Posterior vena cava (tissue), 2 donors: ENCODE measurements at places on chromosomes 6 and 20. TPM values are rescaled to one million over a fixed set of nuclear protein-coding genes. Genes with fewer than 3 reads are reported as not detected.

DNA sequence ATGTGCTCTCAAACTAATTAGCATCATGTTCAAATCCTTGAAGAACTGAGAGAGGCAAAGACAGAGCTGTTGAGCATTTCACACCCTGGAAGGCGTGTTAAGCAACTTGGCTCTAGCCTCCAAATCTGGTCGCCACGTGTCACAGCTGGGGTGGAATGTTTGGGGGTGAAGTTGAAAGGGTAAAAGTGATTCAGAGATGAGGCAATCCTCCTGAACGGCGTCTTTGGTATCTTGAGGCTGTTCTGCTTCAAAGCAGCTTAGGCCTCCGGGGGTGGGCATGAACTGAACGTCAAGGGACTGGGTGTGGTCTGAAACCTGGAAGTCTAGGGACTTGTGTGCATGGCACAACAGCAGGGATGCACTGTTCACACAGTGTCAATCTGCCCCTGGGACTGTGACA lies 62.3 kb downstream of the TRAM2 start:
- peak; percentile 92 for DNase-seq

DNA sequence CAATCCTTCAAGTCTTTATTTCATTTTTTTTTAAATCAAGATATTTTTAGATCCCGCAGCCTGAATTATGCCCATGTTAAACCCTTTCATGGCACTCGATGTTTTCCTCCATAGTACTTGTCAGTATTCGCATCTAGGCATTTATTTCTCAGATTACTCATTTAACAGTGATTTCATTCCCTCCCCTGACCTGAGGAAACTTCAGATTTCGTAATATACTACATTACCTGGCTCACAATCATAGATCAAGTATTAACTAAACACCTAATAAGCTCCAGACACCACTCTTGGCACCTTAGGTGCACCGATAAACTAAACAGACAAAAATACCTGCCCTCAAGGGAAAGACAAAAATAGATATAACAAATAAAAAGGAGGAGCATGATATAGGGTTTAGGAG lies 413.2 kb upstream of the GJE1 start:
- DNase-seq: no peak

- peak; percentile 79 for DNase-seq
These were observed 25.3 kb downstream of the BFSP1 start for GRCh38 chr20:17505636-17506517.

- peak; percentile 85 for DNase-seq
These were observed 289 bp downstream of the FOXP4 start for GRCh38 chr6:41546475-41546865.

DNA sequence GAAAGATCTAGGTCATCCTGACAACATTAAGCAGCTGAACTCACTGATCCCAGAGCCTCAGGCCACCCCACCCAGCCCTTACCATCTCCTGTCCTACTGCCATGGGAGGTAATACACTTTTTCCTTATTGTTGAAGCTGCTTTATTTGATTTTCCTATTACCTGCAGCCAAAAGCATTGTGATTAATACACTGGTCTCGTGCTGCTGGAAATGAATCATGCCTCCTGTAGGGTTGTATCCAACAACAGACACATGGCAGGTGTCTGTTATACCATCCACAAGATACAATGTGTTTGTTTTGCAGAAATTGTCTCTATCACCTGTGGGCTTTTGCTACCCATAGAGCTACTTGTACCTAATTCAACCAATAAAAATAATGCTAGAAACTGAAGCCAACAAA lies 34.2 kb downstream of the MYLIP start:
- DNase-seq: no peak

- DNase-seq: no peak
These were observed 238.6 kb upstream of the PMEPA1 start for GRCh38 chr20:57948180-57948955.

- DNase-seq: no peak
These were observed 174.6 kb downstream of the GMPR start for GRCh38 chr6:16412982-16413381.

DNA sequence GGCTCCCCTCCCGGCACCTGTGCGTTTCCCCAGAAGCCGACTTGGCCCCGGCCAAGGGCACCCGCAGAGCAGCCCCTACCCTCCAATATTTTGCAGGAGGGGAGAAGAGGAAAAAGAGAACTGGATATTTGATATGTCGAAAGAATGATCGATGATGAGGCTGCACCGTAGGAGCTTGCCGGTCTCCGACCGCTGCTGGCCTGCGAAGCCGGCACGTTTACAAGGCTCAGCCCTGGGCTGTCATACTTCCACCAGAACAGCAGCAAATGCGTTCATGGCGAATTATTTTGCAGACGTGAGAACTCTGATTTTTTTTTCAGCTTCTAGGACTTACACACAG lies 296.7 kb downstream of the TFAP2C start:
- no peak for DNase-seq

DNA sequence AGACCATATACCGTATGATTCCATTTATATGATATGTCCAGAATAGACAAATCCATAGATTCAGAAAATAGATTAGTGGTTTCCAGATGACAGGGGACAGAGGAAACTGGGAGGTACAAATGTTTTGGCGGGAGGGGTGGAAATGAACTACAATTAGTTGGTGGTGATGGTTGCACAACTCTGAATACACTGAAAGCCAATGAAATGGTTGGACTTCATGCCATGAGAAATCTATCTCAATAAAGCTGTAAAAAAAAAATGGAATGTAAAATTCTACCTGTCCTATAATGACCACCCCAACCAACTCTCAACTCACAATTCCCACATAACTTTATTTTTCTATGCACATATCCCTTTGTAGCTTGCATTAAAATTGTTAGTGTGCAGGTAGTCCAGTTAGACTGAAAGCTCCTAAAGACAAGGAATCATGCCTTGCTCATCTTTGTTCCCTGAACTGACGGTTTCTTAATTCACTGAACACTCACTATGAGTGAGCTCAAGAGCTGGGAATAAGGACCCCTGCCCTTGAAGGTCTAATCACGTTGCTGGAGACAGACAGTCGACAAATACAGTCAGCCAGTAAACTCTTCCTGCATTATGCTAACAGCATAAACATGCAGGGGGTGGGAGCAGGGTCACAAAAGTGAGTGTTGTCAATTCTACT lies 1.4 kb downstream of the DCDC2 start:
- DNase-seq: no peak

- no peak for DNase-seq
These were observed 992 bp downstream of the ZSCAN16 start for GRCh38 chr6:28125401-28125800.

GRCh38 chr20:14715400-14715799 lies 378.0 kb upstream of the FLRT3 start:
- DNase-seq: no peak

GRCh38 chr6:142728910-142729481 lies 216.0 kb downstream of the HIVEP2 start:
- no peak for DNase-seq

DNA sequence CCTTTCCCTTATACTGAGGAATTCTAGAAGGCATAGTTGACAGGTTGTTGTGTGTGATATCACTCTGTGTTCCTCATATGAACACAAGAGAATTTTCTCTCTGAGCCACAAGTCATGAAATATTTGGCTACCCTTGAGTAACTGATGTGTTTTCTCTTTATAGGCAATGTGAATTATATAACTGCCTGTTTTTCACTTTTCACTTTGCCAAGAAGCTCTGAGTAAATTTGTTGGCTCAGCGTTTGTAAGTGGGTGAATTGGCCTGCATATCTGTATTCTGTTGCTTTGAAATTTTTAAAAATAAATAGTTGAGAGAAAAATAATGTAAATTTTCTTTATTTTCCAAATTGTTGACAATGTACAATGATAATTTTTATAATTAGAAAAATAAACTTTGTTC lies 5.2 kb upstream of the BTBD9 start:
- no peak for DNase-seq

- no peak for DNase-seq
These were observed 47.3 kb downstream of the EPB41L2 start for GRCh38 chr6:131015630-131016263.

DNA sequence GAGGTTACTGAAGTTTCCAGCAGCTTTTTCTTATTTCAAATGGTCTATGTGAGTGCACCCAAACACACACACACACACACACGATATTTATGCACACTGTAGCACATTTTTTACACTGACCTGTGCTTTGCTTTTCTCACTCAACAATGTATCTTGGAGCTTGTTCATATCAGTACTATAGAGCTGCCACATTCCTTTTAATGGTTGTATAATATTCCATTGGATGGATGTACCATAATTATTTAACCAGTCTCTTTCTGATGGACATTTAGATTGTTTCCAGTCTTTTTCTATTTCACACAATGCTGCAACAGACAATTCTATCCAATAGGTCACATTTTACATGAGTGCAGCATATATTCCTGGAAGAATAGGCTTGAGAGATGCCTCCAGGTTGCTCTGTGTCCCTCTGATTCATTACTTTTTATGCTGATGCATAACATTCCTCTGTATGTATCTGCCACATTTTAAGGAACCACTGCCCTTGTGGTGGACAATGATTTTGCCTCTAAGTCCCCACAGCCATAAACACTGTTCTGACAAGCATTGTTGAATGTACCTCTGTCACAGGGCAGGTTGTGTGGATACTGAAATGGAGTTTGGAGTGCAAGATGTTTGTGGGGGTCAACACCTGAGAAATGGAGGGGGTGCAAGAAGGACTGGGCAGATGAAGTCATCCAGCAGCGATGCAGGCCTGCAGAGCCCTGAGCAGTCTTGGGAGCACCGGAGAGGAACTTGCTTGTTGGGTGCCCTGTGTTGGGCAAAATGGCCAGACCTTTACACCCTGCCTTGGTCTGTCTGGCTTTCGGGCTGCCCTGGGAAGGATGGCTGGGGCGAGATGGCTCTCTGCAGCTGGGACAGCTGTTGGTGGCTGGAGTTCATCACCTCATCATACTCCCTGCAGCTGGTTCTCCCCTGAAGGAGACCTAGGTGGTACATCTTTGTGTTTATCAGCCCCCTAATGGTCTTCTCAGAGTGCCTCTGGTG lies 13.6 kb downstream of the CEBPB start:
- DNase-seq: no peak

DNA sequence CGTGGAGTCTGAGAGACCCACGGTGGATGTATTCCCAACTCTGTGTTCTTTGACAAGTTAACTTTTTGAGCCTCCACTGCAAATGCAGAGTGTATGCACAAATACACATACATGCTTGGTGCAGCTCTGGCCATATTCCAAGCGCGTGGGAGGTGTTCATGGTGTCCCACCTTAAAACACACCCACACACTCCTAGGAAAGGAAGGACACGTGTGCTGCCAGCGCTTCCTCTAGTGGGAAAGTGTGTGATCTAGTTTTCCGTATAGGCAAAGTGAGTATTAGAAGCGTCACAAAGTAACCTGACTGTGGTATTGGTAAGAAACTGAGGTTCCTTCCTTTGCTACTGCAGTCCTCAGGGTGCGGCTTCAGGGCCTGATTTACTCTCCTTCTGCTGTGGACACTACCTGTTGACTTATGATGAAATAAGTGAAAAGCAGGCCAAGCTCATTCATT lies 36.0 kb upstream of the MPC1 start:
- no peak for DNase-seq

- no peak for DNase-seq
These were observed 32.6 kb downstream of the MDFI start for GRCh38 chr6:41670703-41671360.

GRCh38 chr6:80541886-80542285 lies 435.4 kb downstream of the BCKDHB start:
- DNase-seq: no peak

OR12D3 gene
- not detected for total RNA-seq

SIRPD gene
- 0.24 TPM for total RNA-seq

RFX6 gene
- not detected for total RNA-seq

BHLHE23 gene
- not detected for total RNA-seq

RGS17 gene
- 0.62 TPM for total RNA-seq

GFRA4 gene
- total RNA-seq: not detected

AGPAT1 gene
- total RNA-seq: 42.0 TPM

LKAAEAR1 gene
- not detected for total RNA-seq
